B cell (primary cell): ENCODE measurements at places on chromosomes 7 and 10. TPM values are rescaled to one million over a fixed set of nuclear protein-coding genes. Genes with fewer than 3 reads are reported as not detected.

Gene CPA5
- polyA plus RNA-seq: 0.13 TPM in 1 of 2 replicates, not detected in the other

Gene WNT16
- 1.9 and 4.2 TPM in 2 replicates for polyA plus RNA-seq

Gene FGFR2
- polyA plus RNA-seq: not detected in 2 replicates

Gene MRLN
- not detected in 2 replicates for polyA plus RNA-seq

Gene CUBN
- polyA plus RNA-seq: 4.7 and 5.7 TPM in 2 replicates

Gene SUN3
- not detected in 2 replicates for polyA plus RNA-seq

Gene NUDCD3
- polyA plus RNA-seq: 16.6 and 29.8 TPM in 2 replicates

DNA sequence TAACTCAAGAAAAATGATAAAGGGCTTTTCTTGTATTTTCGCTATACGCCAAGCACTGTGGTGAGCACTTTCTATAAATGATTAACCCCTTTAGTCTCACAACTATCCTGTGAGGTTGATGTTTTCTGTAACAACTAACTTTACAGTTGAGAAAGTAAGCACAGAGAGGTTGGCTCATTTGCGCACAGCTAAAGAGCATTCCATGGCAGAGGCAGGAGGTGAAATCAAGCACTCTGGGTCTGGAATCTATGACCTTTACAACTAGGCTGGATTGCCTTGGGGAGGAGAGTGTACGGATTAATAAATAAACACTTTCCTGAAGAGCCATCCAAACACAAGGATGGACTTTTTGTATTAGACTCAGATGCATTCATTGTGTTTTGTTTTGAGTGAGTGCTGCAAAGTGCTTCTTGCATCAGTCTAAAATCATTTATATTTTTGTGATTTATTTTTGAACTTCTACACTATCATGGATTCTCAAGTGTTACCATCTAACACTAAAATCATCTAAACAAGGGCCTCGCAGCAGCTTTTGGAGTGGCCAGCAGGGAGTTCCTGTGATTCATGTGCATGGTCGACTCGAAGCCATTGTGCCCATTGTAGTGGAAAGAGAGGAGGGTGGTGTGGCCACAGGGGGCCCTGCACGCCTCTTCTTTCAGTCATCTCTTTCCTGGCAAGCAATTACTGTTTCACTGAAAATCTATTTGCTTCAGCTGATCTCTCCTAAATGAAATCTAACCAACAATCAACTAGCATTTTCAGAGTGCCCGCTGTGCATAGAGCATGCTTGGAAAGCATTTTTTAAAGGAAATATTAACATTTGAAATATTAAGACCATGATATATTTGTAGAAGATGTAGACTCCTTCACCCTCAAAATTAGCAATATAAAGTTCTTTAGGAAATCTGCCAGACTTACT lies 633.4 kb upstream of the COBL start:
- no peak for DNase-seq
- H3K27ac ChIP-seq: no peak overlapping the region
- no peak overlapping the region for H3K4me3 ChIP-seq
- no peaks in the 10 kb centered on the region for H3K27me3 ChIP-seq
- no peaks in the 10 kb centered on the region for H3K4me1 ChIP-seq
- no peaks in the 10 kb centered on the region for H3K36me3 ChIP-seq

DNA sequence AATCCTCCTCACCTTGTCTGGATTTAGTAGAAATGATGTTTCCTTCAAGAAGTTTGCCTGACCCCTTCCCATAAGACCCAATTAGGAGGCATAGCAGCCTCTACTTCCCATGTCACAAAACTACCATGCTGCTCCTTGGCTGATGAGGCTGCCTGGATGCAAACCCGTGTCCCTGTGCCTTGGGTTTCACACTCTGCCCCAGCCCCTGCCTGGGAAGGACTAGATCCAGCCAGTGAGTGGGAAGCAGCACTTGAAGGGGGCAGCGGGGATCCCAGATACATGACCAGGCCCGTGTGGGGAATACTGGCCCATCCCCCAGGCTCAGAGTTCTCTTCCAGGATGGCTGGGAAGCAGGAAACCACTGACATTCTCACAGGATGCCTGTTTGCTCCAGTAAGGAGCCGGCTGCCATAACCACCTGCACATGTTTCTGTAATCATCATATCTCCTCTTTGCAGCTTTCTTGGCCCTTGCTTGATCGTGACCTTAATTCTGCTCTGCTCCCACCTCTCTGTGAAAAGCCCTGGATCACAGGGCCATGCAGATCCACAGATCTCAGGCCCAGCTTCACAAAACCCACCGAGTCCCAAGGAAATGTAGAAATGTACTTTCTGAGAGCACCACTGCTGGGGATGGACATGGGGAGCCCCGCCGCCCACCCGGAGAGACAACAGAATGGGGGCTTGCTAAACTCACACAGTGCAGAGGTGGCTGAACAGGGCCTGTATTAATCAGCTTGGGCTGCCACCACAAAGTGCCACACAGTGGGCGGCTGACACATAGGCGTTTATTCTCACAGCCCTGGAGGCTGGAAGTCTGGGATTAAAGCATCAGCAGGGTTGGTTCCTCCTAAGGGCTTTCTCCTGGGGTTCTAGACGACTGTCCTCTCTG lies 287.8 kb upstream of the IGFBP3 start:
- no peak overlapping the region for H3K27ac ChIP-seq
- DNase-seq: no peak
- no peak overlapping the region for H3K4me3 ChIP-seq

DNA sequence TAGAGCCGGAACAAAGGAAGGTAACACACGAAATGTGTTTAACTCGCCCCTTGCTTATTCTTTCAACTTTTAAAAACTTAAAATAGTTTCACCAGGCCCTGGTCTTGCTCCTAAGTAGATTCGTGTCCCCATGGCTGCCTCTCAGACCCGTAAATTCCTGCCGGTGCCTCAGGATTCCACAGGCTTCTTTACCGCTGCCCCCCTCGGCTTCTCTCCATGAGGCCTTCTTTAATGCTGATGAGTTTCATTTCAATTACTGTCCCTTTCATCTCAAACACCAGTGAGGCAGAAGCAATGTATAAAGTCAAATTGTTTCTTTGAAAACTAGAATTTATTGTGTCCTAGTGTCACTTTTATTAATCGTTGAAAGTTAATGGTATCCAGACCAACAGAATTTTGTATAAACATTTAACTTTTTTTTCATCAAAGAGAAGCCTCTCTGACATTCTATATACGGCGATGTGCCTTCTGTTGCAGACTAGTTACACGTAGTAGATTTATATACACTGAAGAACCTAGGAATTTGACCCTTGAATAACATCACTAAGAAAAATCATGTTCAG lies 225.2 kb downstream of the C7orf25 start:
- H3K4me1 ChIP-seq: no peaks in the 10 kb centered on the region
- no peak overlapping the region for H3K27ac ChIP-seq
- H3K36me3 ChIP-seq: no peaks in the 10 kb centered on the region
- DNase-seq: no peak

DNA sequence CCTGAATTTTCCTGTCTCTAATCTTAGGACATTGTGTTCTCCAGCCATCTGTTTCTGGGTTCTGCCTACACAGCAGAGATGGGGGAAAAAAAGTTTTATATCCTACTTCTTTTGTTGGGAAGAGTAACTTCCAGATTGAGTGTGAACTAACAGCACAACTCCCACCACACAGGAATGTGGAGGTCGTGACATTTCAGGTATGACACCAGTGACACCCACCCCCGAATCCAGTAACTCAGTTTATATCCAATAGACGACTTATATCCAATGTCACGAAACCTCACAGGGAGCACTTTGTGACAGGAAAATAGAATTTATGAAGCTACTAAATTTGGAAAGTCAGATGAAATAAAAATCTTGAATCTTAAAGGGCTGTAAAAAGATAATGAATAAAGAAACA lies 211.9 kb upstream of the GRM3 start:
- no peak overlapping the region for H3K4me3 ChIP-seq

GRCh38 chr7:140039896-140040295 lies 22.9 kb downstream of the PARP12 start:
- H3K4me3 ChIP-seq: no peak overlapping the region
- H3K36me3 ChIP-seq: no peaks in the 10 kb centered on the region

GRCh38 chr10:87957702-87958101 lies 94.3 kb downstream of the PTEN start:
- no peaks in the 10 kb centered on the region for H3K27me3 ChIP-seq
- DNase-seq: no peak
- no peak overlapping the region for H3K4me3 ChIP-seq
- H3K4me1 ChIP-seq: no peaks in the 10 kb centered on the region
- peaks cover 34% of the 10 kb centered on the region for H3K36me3 ChIP-seq

GRCh38 chr7:37817591-37817960 lies 30.8 kb upstream of the NME8 start:
- H3K4me1 ChIP-seq: no peaks in the 10 kb centered on the region
- no peaks in the 10 kb centered on the region for H3K36me3 ChIP-seq
- no peaks in the 10 kb centered on the region for H3K27me3 ChIP-seq

GRCh38 chr10:27241010-27241651 lies 534 bp upstream of the ACBD5 start:
- H3K27me3 ChIP-seq: no peaks in the 10 kb centered on the region
- no peaks in the 10 kb centered on the region for H3K36me3 ChIP-seq
- peaks cover 17% of the 10 kb centered on the region for H3K4me1 ChIP-seq
- H3K27ac ChIP-seq: peak overlapping the region; percentile 93
- peak overlapping the region; percentile 78 for H3K4me3 ChIP-seq
- DNase-seq: peak; percentile 88

- DNase-seq: no peak
- no peaks in the 10 kb centered on the region for H3K36me3 ChIP-seq
- no peak overlapping the region for H3K27ac ChIP-seq
- H3K4me3 ChIP-seq: no peak overlapping the region
- peaks cover 19% of the 10 kb centered on the region for H3K27me3 ChIP-seq
Measured at GRCh38 chr10:13706175-13706574, 119.4 kb downstream of the PRPF18 start.

DNA sequence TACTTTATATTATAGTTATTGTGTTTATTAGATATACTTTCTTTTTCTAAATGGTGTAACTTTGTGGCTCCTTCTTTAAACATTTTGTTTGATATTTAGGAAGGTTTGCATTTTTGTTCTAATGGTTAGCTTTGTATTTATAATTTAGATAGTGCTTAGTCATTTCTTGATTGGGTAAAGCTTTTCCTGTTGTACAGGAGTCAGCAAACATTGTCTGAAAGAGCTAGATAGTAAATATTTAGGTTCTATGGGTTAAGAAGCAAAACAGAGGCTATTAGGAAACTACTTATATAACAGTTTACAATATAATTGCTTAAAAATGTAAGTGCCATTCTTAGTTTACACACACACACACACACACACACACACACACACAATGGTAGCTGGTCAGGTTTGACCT lies 70.6 kb upstream of the CCDC6 start:
- H3K36me3 ChIP-seq: no peaks in the 10 kb centered on the region
- no peak overlapping the region for H3K4me3 ChIP-seq
- H3K27me3 ChIP-seq: no peaks in the 10 kb centered on the region
- no peak overlapping the region for H3K27ac ChIP-seq

- H3K4me3 ChIP-seq: no peak overlapping the region
- no peaks in the 10 kb centered on the region for H3K36me3 ChIP-seq
- H3K4me1 ChIP-seq: peaks cover 15% of the 10 kb centered on the region
- no peaks in the 10 kb centered on the region for H3K27me3 ChIP-seq
Measured at GRCh38 chr7:33422825-33423645, 293.7 kb downstream of the BBS9 start.

- no peaks in the 10 kb centered on the region for H3K4me1 ChIP-seq
- no peak overlapping the region for H3K27ac ChIP-seq
- DNase-seq: no peak
- H3K4me3 ChIP-seq: no peak overlapping the region
Measured at GRCh38 chr10:103720328-103720963, 134.9 kb downstream of the SH3PXD2A start.

DNA sequence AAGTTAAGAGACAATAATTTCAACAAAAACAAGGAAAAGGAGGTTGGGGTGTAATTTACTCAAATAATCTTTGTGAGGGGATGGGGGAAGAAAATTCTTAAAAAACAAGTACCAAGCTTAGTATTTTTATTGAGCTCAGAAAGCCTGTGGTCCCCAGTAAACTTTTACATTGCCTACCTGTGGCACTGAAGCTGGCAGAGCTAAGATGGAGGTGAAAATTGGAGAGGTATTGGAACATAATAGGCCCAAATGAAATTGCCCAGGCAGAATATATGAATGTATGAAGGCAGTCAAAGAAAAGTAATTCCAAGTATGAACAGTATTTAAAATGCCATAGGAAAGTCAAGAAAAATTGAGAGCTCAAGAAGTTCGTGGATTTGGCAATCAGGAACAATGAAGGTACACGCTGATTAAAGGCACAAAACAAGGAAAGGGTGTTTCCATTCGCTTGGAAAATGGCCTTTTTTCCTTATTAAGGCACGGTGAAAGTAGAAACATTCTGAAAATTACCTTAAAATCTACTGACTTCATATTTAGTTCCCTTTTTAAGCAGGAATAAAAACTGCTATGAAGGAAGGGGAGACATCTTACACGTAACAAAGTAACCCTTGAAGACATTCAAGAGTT lies 3.4 kb upstream of the KMT2E start:
- no peaks in the 10 kb centered on the region for H3K27me3 ChIP-seq
- H3K27ac ChIP-seq: peak overlapping the region; percentile 100
- peak overlapping the region; percentile 99 for H3K4me3 ChIP-seq
- H3K36me3 ChIP-seq: no peaks in the 10 kb centered on the region
- DNase-seq: peak; percentile 37

DNA sequence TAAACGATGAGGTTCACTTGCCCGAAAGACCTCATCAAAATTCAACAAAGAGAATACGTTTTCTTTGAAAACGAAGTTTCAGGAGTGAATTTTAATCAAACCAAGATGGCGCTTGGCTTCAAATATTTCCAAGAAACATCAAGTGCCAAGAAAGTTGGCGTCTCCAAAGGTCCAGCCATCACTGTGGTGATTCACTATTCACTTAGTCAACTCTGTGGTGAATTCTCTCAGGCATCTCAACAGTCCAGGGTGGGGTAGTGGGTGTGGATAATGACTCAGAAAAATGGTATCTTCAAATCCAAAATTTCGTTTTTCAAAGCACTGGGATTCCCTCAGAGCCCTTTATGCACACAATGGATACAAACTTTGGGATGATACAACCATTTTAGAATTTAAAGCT lies 133.1 kb downstream of the SVIL start:
- H3K36me3 ChIP-seq: no peaks in the 10 kb centered on the region
- DNase-seq: no peak
- H3K4me1 ChIP-seq: no peaks in the 10 kb centered on the region
- H3K27me3 ChIP-seq: no peaks in the 10 kb centered on the region
- H3K4me3 ChIP-seq: no peak overlapping the region

- no peak overlapping the region for H3K27ac ChIP-seq
- H3K36me3 ChIP-seq: no peaks in the 10 kb centered on the region
- H3K4me1 ChIP-seq: no peaks in the 10 kb centered on the region
- no peaks in the 10 kb centered on the region for H3K27me3 ChIP-seq
Measured at GRCh38 chr7:38506756-38507155, 124.4 kb downstream of the AMPH start.

DNA sequence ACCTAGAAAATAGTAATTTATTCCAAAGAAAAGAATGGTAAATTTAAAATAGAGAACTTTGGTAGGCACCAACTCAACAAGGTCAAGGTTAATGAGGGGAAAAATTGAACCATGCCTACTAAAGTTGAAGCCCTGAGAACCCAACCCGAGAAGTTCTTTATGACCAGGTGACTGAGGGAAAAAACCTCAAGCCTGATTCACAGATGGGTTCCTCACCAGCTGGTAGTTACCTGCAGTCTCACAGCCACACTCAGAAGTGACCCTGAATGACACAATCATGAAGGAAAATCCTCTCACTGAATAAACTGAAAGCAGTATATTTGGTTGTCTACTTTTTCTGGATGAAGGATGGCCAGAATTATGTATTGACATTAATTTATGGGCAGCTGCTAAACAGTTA lies 7.0 kb downstream of the C10orf67 start:
- DNase-seq: no peak
- H3K4me3 ChIP-seq: no peak overlapping the region
- H3K27ac ChIP-seq: no peak overlapping the region
